Posterior vena cava (tissue), 2 donors: ENCODE measurements at places on chromosomes 13 and 19. TPM values are rescaled to one million over a fixed set of nuclear protein-coding genes. Genes with fewer than 3 reads are reported as not detected.

GRCh38 chr19:27775395-27775794 is 1437.6 kb downstream of the UQCRFS1 start:
- DNase-seq = no peak

- peak; percentile 90 for DNase-seq
These were observed 9.4 kb upstream of the CEACAM16 start for GRCh38 chr19:44689290-44690130.

- no peak for DNase-seq
These were observed 9.5 kb downstream of the STOML3 start for GRCh38 chr13:38981096-38981495.

- DNase-seq = no peak
These were observed 6.6 kb downstream of the ZBTB7A start for GRCh38 chr19:4059891-4060620.

DNA sequence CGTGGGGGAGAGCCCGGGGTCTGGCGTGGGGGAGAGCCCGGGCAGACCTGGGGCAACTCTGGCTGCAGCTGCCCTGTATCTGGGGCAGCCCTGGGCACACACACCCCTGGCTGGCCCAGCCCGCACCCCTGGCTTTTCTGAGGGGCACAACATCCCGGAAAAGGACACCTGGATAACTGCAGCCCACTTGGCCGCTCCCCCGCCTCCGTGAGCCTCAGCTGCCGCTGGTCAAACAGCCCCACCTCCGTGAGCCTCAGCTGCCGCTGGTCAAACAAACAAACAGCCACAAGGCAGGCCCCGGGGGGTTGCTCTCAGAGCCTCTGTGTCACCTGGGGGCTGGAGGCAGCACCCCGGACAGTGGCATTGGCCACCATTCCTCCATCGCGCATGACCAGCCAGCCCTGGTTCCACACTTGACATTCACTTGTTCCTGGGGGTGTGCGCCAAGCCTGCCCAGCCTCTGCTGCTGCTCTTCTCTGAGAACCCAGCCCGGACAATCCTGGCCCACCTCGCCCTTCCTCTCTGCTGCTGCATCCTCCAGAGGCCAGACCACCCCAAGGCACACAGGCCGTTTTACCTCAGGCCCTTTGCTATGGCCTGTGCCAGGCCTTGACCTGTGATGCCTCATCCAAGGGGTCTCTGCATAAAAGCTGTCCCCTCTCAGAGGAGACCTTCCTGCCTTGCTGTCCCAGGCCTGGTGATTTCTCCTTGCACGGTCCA is 19.9 kb downstream of the CEBPG start:
- DNase-seq = peak; percentile 71

DNA sequence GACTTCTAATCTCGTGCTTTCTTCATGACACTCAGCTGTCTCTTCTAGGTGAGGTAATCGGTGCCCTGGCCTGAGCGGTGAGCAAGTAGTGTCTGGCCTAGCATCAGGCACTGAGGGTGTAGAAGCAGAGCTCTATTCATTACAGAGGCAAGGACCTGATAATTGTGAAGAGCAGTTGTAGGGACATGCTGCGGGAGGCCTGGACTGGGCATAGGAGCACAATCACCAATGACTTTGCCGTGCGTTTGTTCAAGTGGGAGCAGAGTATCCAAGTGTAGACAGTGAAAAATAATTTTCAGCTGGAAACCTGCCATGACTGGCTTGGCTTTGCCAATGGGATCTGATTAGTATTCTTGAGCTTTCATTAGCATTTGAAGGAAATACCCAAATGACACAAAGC is 32.1 kb upstream of the DCLK1 start:
- DNase-seq = no peak

DNA sequence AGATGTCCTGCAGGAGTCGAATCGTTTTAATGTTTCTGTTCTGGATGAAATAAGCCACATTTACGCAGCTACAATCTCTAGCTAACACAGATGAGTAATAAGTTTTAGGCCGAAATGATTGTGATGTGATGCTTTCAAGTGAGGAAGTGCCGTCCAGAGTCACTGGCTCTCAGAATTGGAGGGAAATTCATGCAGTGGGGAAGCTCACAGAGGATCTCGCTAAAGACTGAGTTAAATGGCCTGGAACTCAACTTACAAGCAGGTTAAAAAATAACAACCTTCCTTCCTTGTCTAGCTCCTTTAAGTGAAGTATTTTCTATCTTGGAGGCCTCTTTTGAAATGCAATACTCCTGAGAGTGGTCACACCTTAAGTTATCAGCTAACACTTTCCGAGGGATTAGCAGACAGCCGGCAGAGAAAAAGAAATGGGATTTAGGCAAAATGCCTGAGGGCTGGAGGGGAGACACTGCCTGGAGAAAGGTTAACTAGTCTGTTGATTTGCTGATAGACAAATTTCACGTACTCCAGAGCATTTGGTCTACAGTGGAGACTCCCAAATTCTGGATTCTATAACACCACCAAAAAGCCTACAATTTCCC is 74.2 kb downstream of the IRS2 start:
- DNase-seq = no peak

DNA sequence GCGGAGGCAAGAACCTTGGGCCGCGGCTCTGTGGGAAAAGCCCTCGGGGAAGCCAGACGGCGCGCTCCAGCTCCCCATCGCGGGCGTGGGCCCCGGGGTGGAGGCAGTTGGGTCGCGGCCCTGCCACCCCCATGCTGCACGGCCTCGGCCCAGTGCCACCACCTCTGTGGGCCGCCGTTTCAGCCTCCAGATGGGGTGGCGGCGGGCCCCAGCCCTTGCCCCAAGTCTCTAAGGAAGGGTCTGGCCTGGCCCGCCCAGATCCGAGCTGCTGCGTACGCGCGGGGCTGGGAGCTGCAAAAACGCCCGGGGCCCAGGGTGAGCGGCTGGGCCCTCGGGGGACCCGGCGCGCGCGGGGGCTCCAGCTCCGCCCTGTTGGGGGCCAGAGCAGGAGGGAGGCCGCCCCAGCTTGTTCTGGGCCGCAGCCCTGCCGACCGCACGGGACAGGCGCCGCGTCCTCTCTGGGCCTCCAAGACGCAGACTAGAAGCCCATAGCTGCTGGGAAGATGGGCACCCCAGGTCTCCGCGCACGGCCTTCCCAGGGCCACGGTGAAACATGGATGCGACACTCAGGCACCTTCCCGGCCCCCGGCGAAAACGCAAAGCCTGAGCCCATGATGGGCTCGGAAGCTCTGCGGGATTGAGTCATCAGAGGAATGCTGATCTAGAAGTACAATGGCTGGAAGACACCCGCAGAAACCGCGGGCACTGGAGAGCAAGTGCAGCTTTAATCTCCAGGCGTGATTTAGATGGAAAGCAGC is 110.1 kb downstream of the KCTD15 start:
- no peak for DNase-seq

GNG7 gene
- 3.2 TPM for total RNA-seq

TEX29 gene
- 0.29 TPM for total RNA-seq

YJEFN3 gene
- 3.7 TPM for total RNA-seq

ZNF428 gene
- total RNA-seq = 29.2 TPM
